ENCODE measurements at places on chromosomes 7 and 10.
A peak's percentile ranks its signal among the peaks of the same experiment; 100 is the strongest.

GRCh38 chr7:142881586-142882337 lies 3.8 kb downstream of the TRPV6 start:
- DNase-seq: no peak

DNA sequence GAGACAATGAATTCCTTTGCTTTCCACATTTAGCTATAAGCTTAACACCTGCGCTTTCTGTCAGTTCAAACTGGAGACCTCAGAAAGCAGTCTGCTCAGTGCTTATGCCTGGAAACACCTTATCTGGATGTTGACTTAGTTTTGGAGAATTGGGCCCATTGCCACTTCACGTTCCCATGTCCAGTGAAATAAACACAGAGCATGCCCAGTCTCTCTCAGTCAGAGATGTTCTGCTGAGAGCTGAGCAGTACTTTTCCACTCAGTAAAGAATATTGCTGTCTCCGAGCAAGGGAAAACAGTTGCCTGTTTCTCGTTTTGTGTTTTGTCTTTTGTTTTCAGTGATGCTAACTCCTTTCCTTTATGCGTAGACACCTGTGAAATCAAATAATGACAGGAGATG lies 83.2 kb upstream of the PRR15 start:
- DNase-seq: peak; percentile 32

GRCh38 chr10:112136486-112137153 lies 46.9 kb downstream of the GPAM start:
- DNase-seq: peak; percentile 65

- DNase-seq: peak; percentile 69
Measured at GRCh38 chr7:75639071-75639885, 99.5 kb downstream of the HIP1 start.

DNA sequence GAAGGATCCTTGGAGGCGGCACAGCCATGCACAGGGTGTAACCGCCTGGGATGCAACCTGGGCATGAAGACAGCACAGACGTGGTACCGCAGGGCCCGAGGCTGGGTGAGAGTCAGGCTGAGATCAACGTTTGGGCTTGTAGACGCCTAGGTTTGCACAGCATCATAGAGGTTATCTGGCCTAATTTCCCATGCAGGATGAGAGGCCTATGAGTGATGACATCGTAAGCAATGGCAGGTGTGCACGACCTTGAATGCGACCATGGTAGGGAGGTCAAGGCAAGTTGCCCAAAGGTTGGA lies 7.5 kb downstream of the CALML3 start:
- DNase-seq: no peak

DNA sequence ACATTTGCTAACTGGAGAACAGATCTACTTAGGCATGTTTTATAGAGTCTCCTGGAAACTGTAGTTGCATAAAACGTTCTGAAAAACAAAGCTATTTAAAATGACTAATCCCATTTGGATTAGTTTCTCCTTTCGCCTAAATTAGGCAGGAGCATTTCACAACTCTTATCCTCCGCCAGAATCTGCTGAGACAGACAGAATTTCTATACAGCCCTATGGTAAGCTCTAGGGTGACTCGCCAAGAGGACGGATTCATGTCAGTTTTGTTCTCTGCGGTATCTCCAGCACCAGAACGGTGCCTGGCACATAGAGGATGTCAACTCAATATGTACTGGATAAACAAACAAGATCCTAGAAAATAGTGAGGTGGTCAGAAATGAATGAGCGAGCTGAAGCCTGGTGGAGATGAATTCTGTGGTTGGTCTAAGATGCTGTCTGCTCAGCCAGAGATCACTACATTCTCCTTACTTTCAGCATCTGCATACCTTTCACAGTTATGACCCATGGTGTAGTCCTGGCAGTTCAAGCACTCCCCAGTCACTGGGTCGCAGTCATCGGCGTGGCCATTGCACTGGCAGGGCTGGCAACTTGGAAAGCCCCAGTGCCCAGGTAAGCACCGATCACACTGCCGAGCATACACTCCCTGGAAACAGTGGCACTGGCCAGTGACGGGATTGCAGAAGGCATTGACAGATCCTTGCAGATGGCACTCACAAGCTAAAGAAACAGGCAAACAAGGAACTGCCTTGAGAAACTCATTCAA lies 44.0 kb downstream of the LAMB1 start:
- no peak for DNase-seq

GRCh38 chr10:63707254-63707910 lies 186.2 kb downstream of the REEP3 start:
- peak; percentile 95 for DNase-seq

DNA sequence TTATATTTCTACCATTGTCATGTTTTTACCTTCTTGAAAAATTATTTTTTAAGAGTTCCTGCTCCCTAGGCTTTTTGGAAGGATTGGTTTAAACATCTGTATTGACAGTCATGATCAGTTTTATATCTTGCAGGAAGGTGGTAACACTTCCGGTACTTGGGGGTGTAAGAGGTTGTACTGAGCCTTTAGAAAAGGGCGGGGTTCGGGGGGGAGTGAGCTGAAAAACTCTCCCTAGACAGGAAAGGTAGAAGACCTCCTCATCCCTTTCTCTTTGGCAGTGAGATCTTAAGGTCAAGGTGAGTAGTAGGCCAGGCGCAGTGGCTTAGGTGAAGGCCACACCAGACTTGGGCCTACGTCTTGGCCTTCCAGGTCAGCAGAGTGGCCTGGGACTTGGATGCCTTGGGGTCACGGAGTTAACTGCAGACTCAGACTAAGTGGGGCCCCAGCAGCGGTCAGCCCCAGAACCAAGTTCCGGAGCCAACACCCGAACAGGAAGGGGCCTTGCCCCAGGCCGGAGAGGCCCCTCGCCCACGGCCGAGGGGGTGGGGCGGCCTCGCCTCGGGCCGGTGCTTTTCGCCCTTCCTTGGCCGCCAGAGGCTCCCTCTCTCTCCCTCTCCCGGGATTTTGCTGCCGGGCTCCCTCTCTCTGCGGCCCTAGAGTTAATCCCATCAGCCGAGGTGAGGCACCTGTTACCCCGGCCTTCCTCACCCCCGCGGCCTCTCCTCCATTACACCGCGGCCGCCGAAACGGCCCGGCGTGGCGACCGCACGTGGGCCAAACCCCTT lies at the start of gene PPP1R9A:
Gene PPP1R9A (plus strand): TSS at position 569 of the 785 bp plus-strand sequence. CDS start 2,520 bp downstream, outside the sequence.
- peak; percentile 65 for DNase-seq

DNA sequence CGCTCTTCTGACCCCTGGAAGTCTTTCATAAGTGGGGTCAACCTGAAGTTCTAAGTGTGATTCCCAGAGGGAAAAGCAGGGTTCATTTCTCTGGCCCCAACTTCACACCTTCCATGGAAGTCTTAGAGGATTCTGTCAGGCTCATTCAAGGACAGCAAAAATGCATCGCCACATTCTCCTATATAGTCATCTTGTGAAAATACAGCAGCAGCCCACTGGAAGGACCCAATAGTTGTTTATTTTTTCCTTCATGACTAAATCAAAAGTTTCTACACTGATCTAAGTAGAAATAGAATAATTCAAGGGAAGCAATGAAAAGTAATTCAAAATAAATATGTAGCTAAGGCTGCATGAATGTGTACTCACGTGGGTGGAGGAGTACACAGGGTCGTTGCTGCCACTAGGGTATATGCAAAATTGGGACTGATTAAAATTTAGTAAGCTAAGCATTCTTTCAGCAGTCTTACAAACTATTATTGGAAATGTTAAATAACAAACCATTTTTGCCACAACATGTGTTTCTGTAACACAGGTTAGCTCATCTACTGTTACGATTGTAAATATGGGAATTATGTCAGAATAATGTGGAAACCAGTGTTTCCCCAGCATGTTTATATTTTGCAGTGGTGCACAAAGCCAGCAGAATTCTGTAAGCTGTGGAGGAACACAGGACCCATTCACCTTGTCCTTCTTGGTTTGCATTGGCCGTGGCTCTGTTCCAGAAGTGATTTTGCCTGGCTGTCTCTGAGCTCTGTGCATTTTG lies 33.5 kb downstream of the EEPD1 start:
- DNase-seq: peak; percentile 54

DNA sequence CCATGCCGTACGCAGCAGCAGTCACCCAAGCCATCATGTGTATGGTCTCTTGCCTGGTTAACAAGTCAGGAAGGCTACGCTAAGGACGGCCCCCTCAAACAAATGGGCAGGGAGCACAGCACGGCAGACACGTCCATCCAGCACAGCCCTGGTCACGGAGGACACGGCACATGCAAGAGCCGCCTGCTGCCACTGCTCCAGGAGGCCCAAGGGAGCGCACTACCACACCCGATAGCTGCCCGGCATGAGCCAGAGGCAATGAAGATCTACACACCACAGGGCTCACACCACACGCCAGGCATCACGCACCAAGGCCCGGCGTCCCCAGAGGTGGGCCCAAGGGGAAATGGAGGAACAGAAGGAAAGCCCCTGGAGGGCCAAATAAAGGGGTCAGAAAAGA lies 134.2 kb downstream of the MAD1L1 start:
- no peak for DNase-seq

GRCh38 chr10:43943119-43943817 lies 294.6 kb upstream of the ZNF32 start:
- no peak for DNase-seq

Data from muscle of leg (tissue), 16 donors.